ENCODE measurements at places on chromosomes 4 and X.
A peak's percentile ranks its signal among the peaks of the same experiment; 100 is the strongest.

DNA sequence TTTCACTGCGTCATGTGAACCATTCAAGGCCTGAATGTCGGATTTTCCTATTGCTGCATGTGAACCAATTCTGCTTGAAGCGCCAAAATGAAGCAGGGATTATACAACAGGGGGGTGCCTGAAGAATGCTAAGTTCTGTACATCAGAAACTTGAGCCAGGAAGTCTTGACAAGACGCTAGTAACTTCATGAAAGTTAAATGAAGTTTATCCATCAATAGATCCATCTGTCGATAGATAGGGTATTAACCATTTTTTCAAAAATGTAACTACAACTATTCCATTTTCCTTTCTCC, 590 bp upstream of the NAF1 start:
- DNase-seq, result peak; percentile 2

- DNase-seq, result no peak
These were observed 1272.1 kb downstream of the ARAP2 start for GRCh38 chr4:34972189-34972588.

- DNase-seq, result no peak
These were observed 1215.1 kb downstream of the ADGRL3 start for GRCh38 chr4:62415256-62415655.

DNA sequence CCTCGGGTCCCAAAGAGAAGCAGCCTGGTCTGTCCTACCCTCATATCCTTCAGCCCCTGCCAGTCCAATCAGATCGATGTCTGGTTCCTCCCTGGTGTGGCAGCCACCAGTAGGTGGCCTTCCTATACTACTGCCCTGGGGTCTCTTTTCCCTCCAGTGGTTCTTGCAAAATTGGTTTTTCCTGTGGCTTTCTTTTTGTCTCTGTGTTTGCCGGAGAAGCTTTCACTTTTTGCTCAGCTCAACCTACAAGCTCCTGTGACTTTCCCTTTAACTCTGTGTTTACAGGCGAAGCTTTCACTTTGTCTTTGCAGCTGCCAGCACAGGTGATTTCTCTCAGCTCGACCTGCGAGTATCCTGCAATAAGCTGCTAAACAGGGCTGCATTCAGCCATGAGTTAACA, 46.8 kb downstream of the UGT2A3 start:
- DNase-seq, result peak; percentile 71

GRCh38 chrX:64206556-64207162, 1.2 kb upstream of the AMER1 start:
- peak; percentile 2 for DNase-seq

DNA sequence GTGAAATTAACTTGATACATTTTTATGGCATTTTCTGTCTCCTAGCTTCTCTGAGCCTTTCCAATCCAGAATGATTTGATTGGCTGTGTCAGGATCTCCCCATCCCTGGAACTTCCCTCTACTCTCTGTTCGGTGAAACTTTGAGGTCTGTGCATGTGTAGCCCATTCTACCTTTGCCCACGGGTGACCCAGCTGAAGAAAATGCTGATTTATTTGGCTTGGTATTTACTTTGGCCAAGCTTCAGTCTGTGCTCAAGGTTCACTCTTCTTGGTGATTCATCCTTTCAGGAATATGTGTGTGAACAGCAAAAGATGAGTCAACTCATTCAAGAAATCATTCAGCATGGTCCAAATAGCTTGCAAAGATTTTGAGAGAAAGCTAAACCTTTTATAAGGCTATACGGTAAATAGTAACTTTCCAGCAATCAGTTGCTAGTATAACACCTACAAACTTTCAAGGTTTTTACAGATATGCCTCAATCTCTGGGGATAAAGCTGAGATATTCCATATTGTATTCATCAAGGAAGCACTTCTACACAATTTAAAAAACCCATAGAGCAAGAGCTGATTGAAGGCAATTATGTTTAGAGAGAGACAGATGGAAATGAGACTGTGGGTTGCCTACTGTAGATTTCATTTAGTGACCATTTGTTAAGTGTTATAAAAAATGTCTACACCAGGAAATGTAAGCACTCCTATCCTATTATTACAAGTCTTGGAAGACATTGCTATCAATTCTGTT, 233.9 kb upstream of the CXXC4 start:
- DNase-seq, result no peak

- no peak for DNase-seq
These were observed 59.0 kb downstream of the CCSER1 start for GRCh38 chr4:90186229-90186628.

GRCh38 chr4:138852681-138853080, 162.9 kb upstream of the NOCT start:
- no peak for DNase-seq

- no peak for DNase-seq
These were observed 82.8 kb downstream of the STK32B start for GRCh38 chr4:5133933-5134594.

- no peak for DNase-seq
These were observed 9.0 kb upstream of the TMEM144 start for GRCh38 chr4:158201322-158201721.

DNA sequence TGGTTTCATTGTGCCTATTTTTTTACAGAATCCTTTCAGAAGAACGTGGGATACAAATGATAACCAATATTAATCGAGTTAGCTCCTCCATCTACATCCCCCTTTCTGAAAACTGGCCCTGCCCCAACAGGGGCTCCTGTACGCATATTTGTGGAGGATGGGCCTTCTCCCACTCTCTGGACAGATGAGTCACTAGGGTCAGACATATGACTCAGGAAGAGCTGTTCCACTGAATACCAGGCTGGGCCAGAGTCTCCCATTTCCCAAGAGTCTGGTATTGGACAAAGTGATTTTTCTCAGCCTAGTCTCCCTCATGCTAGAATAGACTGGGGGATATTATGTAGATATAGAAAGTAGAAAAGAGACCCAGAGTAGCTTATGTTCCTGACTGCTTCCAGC, 142.4 kb downstream of the TSPAN5 start:
- DNase-seq, result no peak

GRCh38 chr4:126539771-126540170, 1093.0 kb upstream of the INTU start:
- DNase-seq, result no peak

DNA sequence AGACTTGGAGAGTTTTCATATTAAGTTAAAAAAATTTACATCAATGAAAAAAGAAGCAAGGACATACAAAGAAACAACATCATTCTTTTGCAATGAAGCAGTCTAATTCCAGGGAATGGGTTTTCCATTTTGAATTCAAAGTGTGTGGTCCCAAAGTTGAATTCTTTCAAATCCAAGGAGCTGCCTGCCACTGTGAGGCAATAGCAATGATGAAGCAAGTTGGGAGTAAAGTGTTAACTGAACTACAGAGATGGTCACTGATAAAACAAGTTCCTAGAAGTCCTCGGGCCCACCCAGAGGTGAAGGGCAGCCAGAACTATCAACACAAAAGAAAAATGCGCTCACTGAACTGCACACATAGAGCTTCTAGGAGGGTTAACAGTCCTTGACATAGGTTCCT, 115.9 kb downstream of the RAB28 start:
- no peak for DNase-seq

DNA sequence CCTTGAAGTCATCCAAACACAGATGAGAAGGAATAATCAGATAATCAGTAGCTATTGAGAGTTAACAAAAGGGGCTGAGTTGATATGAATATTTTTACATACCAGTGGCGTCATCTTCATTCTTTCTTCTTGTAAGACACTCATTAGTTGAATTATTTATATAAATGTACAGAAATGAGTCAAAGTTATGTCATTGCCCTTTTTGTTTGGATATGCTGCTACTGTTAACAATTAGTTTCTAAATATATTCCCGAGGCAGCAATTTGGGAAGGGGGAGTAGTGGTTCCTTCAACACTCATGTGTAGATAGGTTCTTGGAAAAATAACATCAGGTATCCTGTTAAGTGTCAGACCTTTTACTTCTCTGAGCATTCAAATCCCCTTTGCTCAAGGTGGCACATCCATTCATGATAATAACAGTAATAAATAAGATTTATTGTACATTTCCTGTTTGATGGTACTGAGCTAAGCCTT, 436.6 kb downstream of the SPRY1 start:
- no peak for DNase-seq

DNA sequence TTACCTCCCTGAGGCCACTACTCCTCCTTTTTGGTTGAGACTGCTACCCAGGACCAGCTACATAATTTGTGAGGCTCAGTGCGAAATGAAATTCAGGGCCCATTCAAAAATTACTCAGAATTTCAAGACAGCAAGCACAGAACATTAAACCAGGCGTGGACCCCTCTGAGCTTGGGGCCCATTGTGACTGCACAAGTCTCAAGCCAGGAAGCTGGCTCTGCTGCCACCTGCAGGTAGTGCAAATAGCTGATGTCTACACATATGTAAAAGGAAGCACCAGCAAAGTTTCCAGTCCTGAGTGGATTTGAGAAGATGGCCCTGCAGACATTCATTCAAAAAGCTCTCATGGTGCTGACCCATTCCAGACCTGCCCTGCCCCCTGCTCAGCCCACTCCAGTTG, 213.4 kb upstream of the LNX1 start:
- DNase-seq, result no peak

DNA sequence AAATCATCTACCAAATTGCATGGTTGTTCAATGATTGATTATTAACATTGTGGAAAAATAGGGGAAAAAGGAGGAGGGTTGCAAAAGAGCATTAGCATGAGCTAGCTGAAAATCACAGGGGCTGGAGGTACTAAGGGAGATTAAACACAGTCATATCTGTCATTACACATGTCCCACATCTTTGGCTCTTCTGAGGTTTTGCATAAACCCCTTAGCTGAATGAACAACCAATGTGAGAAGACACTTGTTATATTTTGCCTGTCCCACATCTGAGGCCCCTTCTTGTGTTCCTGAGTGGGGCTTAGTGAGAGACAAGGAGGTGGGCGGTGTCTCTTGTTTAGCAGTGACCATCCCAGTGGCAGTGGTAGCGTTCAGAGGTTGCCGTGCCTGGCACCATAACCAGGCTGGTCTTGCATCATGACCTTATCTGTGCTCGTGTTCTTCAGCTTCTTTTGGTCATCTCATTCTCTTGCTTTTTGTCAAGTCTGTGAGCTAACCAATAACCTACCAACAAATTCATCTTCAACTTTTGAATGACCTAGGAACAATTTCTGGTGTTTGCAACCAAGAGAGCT, 95.6 kb downstream of the MID1IP1 start:
- no peak for DNase-seq

DNA sequence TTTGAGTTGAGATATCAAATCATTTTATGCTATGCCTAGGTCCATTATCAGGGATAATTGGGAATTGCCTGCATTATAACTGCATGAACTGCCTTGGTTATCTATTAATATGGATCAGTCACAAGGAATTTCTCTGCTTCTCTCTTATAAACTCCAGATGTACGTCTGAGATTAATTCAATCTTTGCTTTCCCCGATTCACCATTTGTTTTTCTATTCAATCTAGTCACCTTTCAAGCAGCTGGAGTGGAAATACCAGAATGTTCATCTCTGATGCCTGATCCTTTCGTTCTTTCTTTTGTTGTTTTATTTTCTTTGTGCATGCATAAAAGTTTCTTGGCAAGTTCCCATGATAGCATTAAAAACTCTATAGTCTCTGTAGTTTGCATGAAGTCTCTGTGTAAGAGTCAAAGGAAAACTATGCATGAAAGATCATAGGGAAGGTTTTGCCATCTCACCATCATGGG, 22.6 kb downstream of the SYNPO2 start:
- DNase-seq, result no peak

DNA sequence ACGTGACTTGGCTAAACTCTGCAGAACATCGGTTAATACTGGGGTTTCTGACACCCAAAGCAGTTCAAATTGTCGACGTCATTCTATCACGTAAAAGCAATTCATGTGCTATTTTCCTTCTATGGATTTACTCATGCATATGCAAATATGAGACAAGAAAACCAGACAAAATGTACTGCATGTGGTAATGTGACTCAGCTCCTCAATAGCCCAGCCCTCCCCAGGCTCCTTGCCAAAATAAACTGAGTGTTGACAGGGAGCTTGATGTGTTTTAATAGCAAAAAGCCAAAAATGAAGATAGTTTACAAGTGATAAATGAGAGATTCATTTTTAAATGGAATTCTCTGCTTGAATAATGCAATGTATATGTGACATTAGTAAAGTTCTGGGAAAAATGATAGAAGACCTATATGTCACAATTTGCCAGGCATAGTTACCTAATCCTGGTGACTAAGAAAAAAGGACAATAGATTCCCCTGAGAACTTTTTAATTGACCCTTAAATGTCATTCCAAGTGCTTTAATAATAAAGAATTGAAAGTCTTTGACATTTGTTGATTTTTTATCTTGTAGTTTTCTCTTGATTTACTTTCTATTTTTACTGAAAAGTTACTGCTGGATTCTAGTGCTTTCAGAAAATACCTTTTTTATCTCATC, 1700.6 kb upstream of the TENM3 start:
- no peak for DNase-seq

- DNase-seq, result no peak
These were observed 279.8 kb upstream of the FRG1 start for GRCh38 chr4:189660722-189661360.

DNA sequence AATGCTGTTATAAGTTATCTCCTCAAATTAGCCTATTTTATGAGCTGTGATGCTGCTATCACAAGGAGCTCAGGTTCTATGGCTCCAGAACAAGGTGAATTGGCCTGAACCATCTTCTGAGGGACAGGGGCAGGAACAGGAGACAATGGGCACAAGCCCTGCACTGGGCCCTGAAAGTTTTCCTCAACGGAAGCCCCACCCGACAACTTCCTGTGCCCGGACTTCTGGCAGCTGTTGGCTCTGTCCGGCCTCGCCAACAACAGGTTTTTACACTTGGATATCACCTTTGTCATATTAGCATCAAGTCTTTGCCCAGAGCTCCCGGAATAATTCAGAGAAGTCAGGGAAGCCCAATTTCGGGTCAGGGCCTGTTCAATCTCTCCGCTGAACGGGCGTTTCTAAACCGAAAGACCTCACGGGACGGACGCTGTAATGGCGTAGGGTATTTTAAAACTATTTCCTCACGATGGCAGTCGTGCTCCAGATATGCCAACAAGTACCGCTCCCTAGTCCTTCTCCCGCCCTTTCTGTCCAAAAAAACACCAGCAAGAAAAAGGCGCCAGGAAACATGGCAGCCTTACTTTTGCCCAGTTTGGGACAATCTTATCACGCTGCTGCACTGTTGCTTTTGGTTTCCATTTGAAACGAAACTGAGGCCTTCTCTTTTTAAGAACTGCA, 201.0 kb upstream of the STK26 start:
- no peak for DNase-seq

GRCh38 chr4:79663141-79663540, 255.1 kb upstream of the GK2 start:
- no peak for DNase-seq

DNA sequence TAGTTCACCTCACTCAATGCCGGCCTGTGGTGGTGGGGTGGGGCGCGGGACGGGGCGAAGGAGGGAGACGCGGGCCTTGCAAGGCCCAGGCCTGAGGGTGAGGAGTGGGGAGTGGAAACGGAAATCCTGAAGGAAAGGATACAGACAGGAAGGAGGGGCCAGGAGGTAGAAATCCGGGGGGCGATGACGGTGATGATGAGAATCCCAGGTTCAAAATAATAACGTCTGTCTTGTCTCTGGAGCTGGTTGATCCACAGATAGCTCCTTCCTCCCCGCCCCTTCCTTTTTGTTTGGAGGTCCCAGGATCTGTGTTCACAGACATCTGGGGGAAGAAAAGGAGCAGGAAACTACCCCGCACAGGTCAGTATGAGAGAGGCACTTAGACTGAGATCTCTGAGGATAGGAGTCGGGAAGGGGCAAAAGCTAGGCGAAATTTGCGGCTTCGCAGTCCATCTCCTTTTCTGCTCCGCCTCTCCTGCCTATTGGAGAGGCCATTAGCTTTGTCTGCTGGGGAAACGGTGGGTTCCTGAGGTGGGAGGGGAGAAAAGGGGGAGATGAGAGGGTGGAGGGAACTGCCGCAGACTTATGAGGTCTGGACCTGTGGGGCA, 746 bp downstream of the TCEAL7 start:
- no peak for DNase-seq

GRCh38 chr4:124409044-124409443, 303.5 kb downstream of the ANKRD50 start:
- no peak for DNase-seq

All from NCI-H510A treated with DMSO at 0.1 percent for 48 hours (cell line).